ENCODE measurements at places on chromosomes 12 and 14. TPM values are rescaled to one million over a fixed set of nuclear protein-coding genes. Genes with fewer than 3 reads are reported as not detected.
A peak's percentile ranks its signal among the peaks of the same experiment; 100 is the strongest.

GRCh38 chr12:130588696-130589539 is 127.2 kb downstream of the RIMBP2 start:
- DNase-seq, result no peak
- no peak overlapping the region for H3K4me3 ChIP-seq
- H3K4me1 ChIP-seq, result no peaks in the 10 kb centered on the region
- H3K27ac ChIP-seq, result no peak overlapping the region
- no peaks in the 10 kb centered on the region for H3K27me3 ChIP-seq
- H3K36me3 ChIP-seq, result no peaks in the 10 kb centered on the region

- H3K36me3 ChIP-seq, result no peaks in the 10 kb centered on the region
- H3K27ac ChIP-seq, result no peak overlapping the region
- no peaks in the 10 kb centered on the region for H3K27me3 ChIP-seq
- DNase-seq, result no peak
- no peak overlapping the region for H3K4me3 ChIP-seq
Observed at GRCh38 chr14:54127526-54127925, 170.9 kb upstream of the BMP4 start.

Gene PRB2
- not detected for total RNA-seq

GRCh38 chr14:59187802-59188460 is 536 bp upstream of the DAAM1 start:
- DNase-seq, result peak; percentile 34
- H3K27me3 ChIP-seq, result no peaks in the 10 kb centered on the region
- no peaks in the 10 kb centered on the region for H3K4me1 ChIP-seq
- H3K27ac ChIP-seq, result peak overlapping the region; percentile 87

GRCh38 chr14:59622631-59623030 is 46.0 kb upstream of the CCDC175 start:
- H3K27ac ChIP-seq, result no peak overlapping the region
- H3K27me3 ChIP-seq, result no peaks in the 10 kb centered on the region
- no peaks in the 10 kb centered on the region for H3K4me1 ChIP-seq
- DNase-seq, result no peak

DNA sequence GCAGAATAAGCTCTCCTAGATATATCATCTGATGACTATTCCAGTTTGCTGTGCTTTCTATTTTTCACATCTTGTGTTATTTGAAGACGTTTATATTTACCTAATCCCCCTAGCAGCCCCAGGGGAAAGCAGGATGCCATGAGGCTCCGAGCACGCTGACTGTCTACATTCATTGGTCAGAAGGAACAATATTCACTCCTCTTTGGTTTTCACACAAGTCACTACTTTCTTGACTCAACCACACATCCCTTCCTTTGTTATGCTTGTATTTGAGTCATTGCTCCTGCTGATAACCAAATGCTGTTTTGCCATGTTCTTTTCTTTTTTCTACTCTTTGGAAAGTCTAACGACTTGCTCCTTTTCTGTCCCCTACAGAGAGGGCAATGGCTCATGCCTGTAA is 86.5 kb upstream of the SLC38A2 start:
- H3K27ac ChIP-seq, result no peak overlapping the region
- H3K36me3 ChIP-seq, result no peaks in the 10 kb centered on the region
- H3K4me1 ChIP-seq, result no peaks in the 10 kb centered on the region
- no peaks in the 10 kb centered on the region for H3K27me3 ChIP-seq
- no peak overlapping the region for H3K4me3 ChIP-seq

- H3K36me3 ChIP-seq, result no peaks in the 10 kb centered on the region
- H3K4me3 ChIP-seq, result no peak overlapping the region
- H3K27ac ChIP-seq, result no peak overlapping the region
- H3K4me1 ChIP-seq, result no peaks in the 10 kb centered on the region
- no peak for DNase-seq
Observed at GRCh38 chr12:45368841-45369489, 153.1 kb downstream of the ANO6 start.

DNA sequence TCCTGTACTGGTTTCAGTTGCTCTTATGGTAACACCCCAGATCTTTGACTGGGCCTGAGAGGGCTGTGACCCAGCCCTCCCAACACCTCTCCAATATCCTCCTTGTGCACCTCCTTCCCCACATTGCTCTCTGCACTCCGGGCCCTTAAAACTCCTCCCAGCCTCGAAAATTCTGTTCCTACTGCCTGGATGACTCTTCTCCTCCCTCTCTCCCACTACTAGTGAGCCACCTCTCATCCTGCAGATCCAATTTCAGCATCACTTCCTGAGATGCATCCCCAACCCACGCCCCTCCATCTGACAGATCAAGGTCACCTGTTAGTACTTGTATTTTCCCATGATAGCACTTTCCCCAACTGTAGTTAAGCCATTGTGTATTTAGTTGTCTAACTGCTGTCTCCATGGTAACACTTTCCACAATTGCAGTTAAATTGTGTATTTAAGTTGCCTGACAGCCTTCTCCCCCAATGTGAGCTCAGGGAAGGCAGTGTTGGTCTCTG is 11.5 kb upstream of the NT5DC3 start:
- H3K4me3 ChIP-seq, result no peak overlapping the region
- no peaks in the 10 kb centered on the region for H3K27me3 ChIP-seq
- H3K27ac ChIP-seq, result no peak overlapping the region
- no peaks in the 10 kb centered on the region for H3K36me3 ChIP-seq
- H3K4me1 ChIP-seq, result no peaks in the 10 kb centered on the region

GRCh38 chr14:74244115-74244514 is 4.9 kb downstream of the VSX2 start:
- no peak overlapping the region for H3K27ac ChIP-seq
- no peak overlapping the region for H3K4me3 ChIP-seq
- DNase-seq, result no peak
- no peaks in the 10 kb centered on the region for H3K36me3 ChIP-seq
- H3K27me3 ChIP-seq, result peaks cover 30% of the 10 kb centered on the region

Gene ZNF84
- 5.1 TPM for total RNA-seq

GRCh38 chr12:19709889-19710288 is 270.6 kb downstream of the AEBP2 start:
- H3K27ac ChIP-seq, result no peak overlapping the region
- H3K4me3 ChIP-seq, result no peak overlapping the region
- no peaks in the 10 kb centered on the region for H3K4me1 ChIP-seq
- no peaks in the 10 kb centered on the region for H3K36me3 ChIP-seq
- DNase-seq, result no peak
- H3K27me3 ChIP-seq, result no peaks in the 10 kb centered on the region

Gene ELK3
- total RNA-seq, result 11.2 TPM

Gene LPAR5
- total RNA-seq, result 0.31 TPM

GRCh38 chr12:6367065-6367968 is 8.0 kb downstream of the SCNN1A start:
- no peak for DNase-seq
- H3K27me3 ChIP-seq, result no peaks in the 10 kb centered on the region
- no peak overlapping the region for H3K4me3 ChIP-seq
- no peaks in the 10 kb centered on the region for H3K4me1 ChIP-seq
- no peaks in the 10 kb centered on the region for H3K36me3 ChIP-seq
- no peak overlapping the region for H3K27ac ChIP-seq

Gene PZP
- 13.1 TPM for total RNA-seq

Gene USP44
- total RNA-seq, result 0.31 TPM

DNA sequence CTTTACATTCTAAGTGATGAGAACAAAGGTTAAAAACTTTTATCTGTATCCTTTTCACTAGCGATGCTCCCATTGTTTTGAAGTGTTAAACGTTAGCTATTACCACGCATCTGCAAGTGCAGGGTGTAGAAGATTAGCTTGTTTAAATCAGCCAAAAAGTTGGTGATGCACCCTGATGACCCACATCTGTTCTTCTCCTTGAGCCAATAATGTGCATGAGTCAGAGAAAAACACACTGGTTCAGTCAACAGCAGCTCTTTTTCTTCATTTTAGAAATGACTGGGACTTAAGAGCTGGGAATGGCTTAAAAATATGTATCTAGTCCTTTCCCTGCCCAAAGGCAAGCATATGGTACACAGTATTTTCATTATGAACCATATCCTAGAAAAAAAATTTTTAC is 323.5 kb upstream of the PDE3A start:
- H3K27ac ChIP-seq, result no peak overlapping the region
- H3K4me3 ChIP-seq, result no peak overlapping the region
- no peak for DNase-seq
- H3K4me1 ChIP-seq, result peaks cover 1% of the 10 kb centered on the region
- H3K36me3 ChIP-seq, result no peaks in the 10 kb centered on the region

GRCh38 chr12:91994208-91994797 is 151.3 kb downstream of the BTG1 start:
- no peaks in the 10 kb centered on the region for H3K4me1 ChIP-seq
- no peak overlapping the region for H3K27ac ChIP-seq
- H3K36me3 ChIP-seq, result no peaks in the 10 kb centered on the region
- no peak for DNase-seq
- H3K4me3 ChIP-seq, result no peak overlapping the region

DNA sequence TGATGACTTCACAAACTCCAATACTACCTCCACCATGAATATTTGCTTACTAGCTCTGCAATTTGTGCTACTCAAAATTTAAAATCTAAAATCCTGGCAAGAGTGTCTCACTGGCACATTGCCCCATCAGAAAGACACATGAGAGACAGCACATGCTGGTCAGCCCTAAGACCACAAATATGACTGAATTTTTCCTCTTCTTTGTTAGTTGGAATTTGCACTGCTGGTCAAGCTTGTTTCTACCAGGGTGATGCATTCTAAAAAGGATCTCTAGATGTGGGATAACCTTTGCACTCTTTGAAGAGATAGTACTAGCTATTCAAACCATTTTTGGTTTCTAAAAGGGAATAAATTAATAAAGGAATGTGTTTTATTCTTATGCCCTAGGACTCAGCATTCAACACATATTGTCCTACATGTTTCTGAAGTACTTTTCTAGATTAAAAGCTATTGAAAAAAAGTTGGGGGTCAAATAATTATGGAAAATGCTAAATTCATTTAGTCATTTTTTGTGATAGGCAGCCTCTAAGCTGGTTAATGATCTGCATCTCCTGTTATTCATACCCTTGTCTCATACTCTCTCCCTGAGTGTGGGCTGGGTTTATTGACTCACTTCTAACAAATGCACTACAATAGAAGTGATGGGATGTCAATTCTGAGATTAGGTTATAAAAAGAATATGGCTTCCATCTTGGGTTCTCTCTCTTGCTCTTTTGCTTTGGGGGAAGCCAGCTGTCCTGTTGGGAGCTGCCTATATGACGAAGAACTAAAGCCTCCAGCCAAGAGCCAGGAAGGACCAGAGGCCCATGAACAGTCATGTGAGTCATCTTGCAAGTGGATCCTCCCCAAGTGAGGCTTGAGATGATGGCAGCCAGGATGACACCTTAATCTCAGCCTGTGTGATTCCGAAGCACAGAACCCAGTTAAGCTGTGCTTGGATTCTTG is 211.5 kb upstream of the CRY1 start:
- no peaks in the 10 kb centered on the region for H3K4me1 ChIP-seq
- DNase-seq, result no peak
- no peaks in the 10 kb centered on the region for H3K36me3 ChIP-seq

Gene ARHGEF40
- 24.0 TPM for total RNA-seq

Gene TAS2R19
- total RNA-seq, result 2.3 TPM

Gene TTC7B
- total RNA-seq, result 18.4 TPM

DNA sequence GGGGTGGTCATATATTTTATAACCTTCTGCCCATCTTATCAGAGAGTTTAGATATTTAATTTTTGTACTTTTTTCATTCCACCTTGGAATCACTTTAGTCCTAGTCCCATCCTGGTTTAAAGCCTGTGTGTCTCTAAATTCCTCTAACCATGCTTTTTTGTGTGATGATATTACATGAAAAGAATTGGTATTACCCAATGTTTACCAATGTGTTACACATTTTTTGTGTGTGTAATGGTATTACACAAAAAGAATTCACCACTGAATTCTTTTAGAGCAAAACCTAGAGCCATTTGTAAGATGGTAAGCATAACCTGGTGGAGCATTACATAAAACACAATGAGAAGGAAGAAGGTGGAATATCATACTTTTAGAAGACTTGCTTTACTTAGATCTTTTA is 77.5 kb downstream of the FAR2 start:
- no peaks in the 10 kb centered on the region for H3K4me1 ChIP-seq
- no peak overlapping the region for H3K27ac ChIP-seq
- no peak overlapping the region for H3K4me3 ChIP-seq
- no peak for DNase-seq
- no peaks in the 10 kb centered on the region for H3K27me3 ChIP-seq

Gene ETV6
- 12.0 TPM for total RNA-seq

DNA sequence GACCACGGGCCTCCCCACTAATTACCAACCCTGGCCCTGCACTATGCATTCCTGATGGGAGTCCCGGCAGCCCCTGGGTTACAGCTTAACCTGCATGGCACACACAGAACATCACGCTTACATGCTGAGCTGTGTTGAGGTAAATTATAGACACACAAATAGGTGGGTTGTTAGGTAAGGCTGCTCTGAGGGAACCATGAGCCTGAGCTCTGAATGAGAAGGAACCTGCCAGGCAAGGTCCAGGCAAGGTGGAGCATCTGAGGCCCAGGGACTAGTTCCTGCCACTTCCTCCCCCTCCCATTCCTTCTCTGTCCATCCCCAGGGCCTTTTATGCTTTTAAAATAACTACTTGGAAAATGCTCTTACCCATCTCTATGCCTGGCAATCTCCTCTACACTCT is 82.7 kb upstream of the ESRRB start:
- no peak for DNase-seq
- H3K4me1 ChIP-seq, result no peaks in the 10 kb centered on the region
- H3K27me3 ChIP-seq, result no peaks in the 10 kb centered on the region

DNA sequence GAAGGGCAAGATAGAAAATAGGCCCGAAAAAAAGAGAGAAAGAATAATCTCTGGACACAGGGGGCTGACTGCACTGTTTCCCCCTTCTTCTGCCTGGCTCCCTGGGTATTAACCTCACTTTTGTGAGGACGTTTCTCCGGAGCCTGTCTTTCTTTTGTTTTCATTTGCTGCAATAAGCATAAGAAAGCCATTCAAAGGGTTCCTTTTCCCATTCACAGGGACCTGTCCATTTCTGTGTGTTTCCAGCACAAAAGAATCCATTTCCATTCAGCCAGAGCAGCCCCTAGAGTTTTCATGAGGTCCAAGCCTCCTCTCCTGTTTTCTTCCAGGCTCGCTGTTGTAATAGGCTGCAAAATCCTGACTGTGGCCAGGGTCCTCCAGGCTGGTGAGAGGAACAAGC is 16.8 kb downstream of the PLXNC1 start:
- no peaks in the 10 kb centered on the region for H3K36me3 ChIP-seq
- no peaks in the 10 kb centered on the region for H3K27me3 ChIP-seq
- H3K27ac ChIP-seq, result no peak overlapping the region

DNA sequence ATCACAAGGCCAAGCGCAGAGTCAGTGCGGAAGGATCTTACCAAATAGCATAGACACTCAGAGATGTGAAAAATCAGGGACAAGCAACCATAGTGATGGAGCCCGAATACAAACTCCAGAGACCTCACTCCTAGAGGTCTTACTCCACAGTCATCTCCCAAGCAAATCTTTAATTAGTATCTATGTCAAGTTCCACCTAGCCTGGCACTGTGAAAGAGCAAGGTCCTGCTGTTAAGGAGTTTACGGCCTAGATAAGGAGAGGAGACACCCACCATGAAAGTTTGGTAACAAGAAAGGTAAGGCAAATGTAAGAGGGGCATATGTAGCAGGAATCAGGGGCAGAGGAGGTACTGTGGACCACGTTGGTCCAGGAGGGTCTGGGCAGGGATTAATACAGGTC is 7.4 kb upstream of the PLEKHG6 start:
- DNase-seq, result no peak
- H3K4me3 ChIP-seq, result no peak overlapping the region
- H3K27me3 ChIP-seq, result no peaks in the 10 kb centered on the region
- no peak overlapping the region for H3K27ac ChIP-seq
- no peaks in the 10 kb centered on the region for H3K4me1 ChIP-seq
